ENCODE measurements at places on chromosomes 6 and 20.

GRCh38 chr6:134414793-134415192 is 96.9 kb upstream of the SGK1 start:
- DNase-seq: no peak

- no peak for DNase-seq
Observed at GRCh38 chr20:1618479-1618878, 1.3 kb downstream of the SIRPB1 start.

DNA sequence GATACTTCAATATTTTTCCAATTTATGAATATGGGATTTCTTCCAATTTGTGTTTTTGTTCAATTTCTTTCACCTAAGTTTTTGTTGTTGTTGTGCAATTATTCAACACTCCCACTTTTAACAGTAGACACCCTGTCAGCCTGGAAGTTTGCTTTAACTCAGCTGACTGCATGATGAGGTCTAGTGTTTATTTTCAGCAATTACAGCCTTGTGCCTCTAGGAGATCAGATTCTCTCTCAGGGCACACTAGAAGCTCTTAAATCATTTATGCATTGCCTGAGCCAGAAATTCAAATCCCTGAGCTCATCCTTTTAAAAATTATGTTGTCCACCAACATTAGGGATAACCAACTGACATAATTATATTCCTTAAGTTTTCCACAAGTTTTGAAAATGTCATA is 85.7 kb downstream of the MRAP2 start:
- DNase-seq: no peak

DNA sequence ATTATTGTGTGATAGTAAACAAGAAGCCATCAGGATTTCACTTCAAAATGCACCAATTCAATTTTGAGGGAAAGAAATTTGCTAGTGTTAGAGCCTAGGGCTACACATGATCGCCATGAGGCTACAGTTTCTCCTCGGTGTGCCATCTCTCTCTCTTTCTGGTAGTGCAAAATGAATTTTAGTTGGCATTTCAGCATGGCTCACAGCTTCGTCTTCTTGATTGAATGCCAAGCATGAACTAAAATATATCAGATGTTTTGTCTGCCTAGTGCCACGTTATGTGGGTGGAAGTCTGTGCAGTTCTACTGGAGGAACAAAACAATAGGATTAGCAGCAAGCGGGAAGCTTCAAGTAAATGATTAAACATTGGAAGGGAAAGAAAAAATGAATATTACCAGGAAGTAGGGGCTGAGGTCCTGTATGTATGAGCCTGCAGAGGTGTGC is 6.8 kb upstream of the MRAP2 start:
- no peak for DNase-seq

DNA sequence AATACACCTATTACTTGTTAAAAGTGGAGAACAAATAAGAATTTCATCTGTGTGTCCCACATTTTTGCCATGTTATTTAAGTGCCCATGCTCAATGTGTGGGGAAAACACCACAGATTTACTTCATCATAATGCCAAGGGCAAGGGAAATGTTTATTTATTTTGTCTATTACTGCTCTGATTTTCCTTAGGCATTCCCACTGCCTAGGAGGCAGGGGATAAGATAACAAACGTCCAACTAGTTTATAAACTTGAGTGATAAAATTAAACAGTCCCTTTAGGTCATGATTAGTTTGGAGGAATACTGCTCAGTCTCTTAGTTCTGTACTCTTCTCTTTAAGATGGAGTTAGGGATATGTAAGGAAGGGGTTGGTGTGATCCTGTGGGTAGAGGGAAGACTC is 598.4 kb upstream of the MARCKS start:
- no peak for DNase-seq
